Glomerular endothelial cell (primary cell): ENCODE measurements at places on chromosomes 1 and 21.

- no peak for DNase-seq
Measured at GRCh38 chr1:8625491-8625890, 191.9 kb downstream of the RERE start.

DNA sequence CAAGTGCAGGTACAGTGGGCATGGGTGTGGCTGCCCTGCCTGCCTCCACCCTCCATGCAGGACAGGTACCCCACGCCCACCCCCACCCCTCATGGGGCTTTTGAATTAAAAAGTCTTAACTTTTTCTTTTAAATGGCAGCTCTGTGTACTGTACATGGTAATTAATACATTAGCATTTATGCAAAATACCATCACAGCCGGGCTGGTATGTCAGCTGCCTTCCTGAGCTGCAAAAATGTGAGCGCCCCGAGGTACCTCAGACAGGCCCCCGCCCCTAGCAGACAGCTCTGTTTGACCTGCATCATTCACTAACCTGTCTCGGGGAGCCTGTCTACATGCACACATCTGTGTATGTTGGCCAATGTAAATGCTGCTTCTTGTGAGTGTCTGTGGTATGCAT is 42.2 kb upstream of the POU3F1 start:
- no peak for DNase-seq

DNA sequence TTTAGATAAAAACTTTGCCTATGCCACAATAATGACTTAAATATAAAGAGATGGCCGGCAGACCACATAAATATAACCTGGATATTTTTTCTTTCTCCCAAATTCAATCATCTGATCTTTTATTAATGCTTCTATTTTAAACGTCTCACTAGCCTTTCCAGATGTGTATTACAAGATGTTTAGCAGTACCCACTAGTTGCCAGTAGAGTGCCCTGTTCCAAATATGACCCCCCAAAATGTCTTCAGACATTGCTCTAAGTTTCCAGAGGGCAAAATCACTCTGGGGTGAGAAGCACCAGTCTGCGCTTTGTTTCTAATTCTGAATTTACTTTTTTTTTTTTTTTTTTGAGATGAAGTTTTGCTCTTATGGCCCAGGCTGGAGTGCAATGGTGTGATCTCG is 268.1 kb downstream of the GRIK1 start:
- DNase-seq = no peak

- no peak for DNase-seq
Measured at GRCh38 chr1:23177438-23178380, 9.1 kb upstream of the LUZP1 start.

GRCh38 chr1:192602757-192603156 is 27.2 kb downstream of the RGS1 start:
- DNase-seq = no peak

GRCh38 chr1:184497959-184498723 is 111.3 kb downstream of the C1orf21 start:
- no peak for DNase-seq

- DNase-seq = no peak
Measured at GRCh38 chr1:113557187-113557586, 166.9 kb downstream of the MAGI3 start.

DNA sequence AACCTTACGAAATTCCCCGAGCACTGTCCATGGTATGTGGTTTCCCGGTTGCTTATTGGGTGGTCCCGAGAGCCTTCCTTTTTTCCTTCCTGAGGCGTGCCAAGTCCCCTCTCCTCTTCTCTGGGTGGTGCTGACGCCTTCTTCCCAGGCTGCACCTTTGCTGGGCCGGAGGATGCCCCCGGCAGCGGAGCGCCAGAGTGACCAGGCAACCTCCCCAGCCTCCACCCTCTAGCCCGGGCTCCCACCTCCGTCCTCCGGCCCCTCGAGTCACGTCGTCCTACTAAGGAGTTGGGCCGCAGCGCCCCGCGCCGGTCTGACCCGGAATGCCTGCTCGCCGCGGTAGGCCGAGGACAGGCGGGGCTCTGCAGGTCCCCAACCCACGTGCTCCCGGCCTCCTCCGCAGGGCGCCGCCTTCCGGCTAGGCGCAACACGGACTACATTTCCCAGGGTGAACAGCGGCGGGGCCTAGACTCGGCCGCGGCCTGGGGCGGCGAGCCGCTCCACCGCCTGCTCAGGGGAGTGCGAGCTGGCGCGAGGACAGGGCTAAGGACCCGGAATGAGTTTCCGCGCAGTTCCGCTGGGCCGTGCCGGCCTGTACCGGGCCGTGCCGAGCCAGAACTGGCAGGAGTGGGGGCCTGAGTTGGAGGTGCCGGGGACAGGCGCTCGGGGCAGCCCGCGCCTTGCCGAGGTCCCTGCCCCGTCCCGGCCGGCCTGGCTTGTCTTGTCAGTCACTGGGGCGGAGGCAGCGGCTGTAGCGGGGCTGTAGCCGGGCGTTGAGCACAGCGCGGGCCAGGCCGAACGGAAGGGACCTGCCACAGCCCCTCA is at the start of gene IPO13:
IPO13 (plus strand) TSS at position 715 of the 825 bp plus-strand sequence. CDS start 651 bp downstream, outside the sequence.
- peak; percentile 44 for DNase-seq

DNA sequence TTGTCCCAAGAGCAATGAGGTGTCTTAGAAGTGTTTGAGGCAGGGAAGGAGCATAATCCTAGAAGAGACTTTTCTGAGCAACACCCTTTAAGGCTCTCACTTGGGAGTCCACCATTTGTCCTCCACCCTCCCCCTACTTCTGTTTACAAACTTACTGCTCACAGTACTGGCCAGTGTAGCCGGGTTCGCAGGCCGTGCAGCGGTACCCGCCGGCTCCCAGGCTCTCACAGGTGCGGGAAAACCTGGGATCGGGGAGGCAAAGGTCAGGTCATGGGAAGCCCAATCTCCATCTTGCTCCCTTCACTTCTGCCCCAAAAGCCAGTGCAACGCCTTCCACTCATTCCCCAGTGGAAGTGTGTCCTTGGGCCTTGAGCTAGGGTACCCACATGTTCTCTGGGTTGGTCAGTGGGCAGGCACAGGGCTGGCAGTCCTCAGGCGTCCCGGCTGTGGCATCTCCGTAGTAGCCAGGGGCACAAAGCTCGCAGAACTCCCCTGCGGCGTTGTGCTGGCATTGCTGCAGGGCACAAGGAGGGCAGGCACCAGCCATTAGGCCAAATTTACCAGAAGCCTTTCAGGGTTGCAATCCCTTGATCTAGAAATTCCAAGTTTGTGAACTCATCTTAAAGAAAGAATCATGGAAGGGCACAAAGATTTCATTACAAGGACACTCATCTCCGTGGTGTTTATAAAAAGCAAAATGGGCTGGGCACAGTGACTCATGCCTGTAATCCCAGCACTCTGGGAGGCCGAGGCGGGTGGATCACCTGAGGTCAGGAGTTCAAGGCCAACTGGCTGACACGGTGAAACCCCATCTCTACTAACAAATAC is 49.8 kb downstream of the LDLRAD2 start:
- no peak for DNase-seq

DNA sequence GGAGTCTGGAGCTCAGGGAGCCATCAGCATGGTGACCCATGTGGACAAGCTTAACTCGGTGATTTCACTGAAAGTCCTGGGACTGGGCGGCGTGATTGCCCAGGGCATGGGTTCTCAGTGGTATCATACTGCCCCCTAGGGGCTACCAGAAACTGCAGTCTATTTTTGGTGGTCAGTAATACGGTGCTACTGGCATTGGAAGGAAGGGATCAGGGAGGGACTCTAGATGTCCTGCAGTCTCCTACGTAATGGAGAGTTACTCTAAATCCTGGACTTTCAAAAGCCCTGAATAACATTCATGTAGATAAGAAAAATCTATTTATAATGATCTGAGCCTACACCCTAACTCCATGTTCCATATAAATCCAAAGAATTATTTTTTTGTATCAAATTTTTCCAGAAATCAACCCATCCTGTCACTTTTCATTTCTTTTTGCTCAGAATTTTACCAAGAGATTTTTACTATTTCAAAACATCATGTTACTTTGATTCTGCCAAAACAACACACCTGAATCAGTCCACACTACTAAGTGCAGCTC is 37.3 kb downstream of the PABPC4 start:
- peak; percentile 48 for DNase-seq

DNA sequence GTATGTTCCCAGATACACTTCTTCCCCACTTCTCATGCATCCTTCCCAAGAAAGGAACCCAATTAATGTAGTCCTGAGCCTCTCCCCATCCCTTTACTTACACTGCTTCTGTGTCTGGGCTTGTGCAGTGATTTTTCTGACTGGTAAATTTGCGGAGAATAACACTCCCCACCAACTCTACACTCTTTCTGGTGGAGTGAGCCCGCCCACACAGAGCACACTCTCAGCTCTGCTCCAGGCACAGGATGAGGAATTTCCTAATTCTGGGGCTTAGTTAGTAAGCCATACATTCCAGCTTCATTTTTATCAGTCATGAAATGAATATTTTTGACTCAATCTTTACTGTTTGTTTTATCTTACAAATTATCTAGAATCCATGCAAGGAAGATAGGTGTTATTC is 38.6 kb downstream of the FMO4 start:
- no peak for DNase-seq

GRCh38 chr1:167707942-167708341 is 13.8 kb upstream of the MPZL1 start:
- no peak for DNase-seq

GRCh38 chr1:65009724-65010420 is 43.5 kb upstream of the JAK1 start:
- no peak for DNase-seq

DNA sequence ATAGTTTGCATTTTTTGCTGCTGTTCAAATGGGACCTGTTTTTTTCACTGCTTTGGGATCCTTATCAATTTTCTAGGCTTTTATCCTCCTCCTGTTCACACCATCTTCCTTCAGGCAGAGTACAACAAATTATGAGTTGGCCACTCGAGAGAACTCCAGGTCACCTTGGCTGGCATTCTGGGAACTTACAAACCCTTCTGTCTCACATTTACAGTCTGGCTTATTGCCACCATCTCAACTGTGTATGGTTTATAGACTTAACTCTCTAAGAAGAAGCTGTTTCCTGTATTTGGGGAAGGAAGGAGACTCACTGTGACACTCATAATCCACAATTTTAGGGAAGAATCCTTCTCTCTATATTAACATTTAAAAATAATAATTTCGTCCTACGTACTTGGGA is 5.4 kb upstream of the ZNF691 start:
- no peak for DNase-seq

DNA sequence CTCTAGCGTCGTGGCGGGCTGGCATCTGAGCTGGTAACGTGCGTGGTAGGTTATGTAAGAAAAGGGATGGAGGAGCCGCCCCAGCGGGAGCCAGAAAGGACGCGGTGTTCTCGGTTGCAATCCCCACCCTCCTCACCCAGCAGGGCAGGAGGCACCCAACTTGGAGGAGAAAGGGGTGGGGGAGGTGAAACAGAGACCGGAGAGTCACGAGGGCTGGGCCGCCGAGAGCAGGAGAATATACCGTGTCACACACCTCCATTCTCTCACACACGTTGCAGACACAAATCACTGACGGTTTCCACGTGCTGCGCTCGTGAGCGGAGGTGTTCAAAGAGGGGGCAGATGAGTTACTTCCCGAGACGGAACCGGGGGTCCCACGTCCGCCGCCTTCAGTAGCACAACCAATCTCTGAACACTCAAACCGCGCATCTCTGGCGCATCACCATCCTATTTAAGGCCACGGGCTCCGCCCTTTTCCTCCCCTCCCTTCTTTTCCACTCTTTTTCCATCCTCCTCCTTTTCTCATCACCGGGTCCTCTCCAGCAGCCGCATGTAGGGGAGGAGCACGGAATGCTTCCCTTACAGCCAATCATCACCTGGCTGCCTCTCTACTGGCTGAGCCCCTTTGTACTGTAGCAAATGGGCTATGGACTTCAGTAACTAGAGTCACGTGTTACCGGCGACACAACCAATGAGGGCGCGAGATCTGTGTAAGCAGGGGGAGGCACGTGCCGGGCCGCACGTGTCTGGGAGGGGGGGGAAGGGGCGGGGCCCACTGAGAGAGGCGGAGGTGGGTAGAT is at the start of gene CIART:
CIART (plus strand) TSS at position 797 of the 800 bp plus-strand sequence. CDS start 714 bp downstream, outside the sequence.
- peak; percentile 78 for DNase-seq

DNA sequence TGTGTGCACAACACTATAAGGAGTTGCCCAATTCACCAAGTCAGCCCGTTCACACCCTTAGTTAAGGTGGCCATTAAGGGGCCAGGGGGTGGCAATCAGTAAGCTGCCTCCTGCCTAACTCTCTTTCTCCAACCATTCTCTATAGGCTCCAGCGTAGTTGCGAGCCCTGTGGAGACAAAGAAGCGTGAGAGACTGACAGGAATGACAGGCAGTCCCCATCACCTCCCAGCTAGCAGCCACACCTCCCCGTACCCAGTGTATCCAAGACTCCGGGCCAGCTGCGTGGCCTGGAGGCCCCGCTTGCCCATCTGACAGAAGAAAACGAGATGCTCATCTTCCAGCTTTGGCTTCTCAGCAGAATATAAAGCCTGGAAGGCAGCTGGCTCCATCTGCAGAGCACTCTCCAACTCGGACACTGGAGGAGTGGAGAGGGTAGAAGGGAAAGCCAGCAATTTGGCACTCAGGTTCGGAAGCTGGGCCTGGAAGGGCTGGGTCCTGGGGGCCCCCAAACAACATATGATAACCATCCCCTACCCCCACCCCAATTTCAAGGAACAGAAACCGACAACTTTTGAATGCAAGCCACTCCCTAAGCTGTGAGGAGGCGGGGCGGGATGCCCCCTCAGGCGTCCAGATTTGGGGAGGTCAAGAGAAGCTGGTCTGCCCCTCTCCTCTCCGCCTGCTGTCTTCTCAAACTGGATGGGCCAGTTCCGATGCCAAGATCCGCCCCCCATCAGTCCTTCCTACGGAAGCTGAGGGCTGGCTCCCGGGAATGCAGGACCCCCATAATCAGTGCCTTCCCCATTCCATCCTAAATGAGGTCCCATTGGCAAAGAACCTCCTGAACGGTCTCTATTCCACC is 872 bp downstream of the TSTD1 start:
- DNase-seq = no peak

GRCh38 chr1:17213148-17213781 is 8.3 kb downstream of the PADI1 start:
- DNase-seq = no peak

DNA sequence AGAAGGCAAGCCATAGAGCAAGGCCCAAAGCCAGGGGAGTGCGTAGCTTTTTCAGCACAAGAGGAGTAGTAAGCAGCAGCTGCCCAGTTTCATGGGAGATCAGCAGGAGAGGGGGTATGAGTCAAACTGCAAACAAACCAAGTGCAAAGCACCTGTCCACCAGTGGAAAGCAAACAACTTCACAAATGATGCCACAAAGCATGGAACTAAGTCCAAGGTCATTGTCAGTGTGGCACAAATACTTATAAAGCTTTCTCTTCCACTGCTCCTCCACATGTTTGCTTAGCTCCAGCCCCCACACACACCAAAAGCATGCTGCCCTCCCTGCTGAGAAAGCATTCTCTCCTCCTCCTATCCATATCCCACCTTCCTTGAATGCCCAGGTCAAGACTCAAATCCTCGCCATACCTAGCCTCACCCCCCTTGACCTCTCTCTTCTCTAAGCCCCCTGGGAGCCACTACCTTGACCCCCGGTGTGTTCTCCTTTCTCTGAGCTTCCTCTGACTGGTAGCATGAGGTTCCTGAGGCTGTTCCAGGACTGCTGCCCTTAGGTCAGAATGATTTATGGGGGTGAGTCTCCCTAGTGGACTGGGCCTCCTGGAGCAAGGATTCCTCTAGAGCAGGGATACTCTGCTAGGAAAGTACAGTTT is 70.4 kb downstream of the DMAP1 start:
- no peak for DNase-seq

GRCh38 chr1:54549181-54549924 is 1.3 kb downstream of the ACOT11 start:
- no peak for DNase-seq
